NCI-H345 (cell line): ENCODE measurements at places on chromosomes 6 and 20.

DNA sequence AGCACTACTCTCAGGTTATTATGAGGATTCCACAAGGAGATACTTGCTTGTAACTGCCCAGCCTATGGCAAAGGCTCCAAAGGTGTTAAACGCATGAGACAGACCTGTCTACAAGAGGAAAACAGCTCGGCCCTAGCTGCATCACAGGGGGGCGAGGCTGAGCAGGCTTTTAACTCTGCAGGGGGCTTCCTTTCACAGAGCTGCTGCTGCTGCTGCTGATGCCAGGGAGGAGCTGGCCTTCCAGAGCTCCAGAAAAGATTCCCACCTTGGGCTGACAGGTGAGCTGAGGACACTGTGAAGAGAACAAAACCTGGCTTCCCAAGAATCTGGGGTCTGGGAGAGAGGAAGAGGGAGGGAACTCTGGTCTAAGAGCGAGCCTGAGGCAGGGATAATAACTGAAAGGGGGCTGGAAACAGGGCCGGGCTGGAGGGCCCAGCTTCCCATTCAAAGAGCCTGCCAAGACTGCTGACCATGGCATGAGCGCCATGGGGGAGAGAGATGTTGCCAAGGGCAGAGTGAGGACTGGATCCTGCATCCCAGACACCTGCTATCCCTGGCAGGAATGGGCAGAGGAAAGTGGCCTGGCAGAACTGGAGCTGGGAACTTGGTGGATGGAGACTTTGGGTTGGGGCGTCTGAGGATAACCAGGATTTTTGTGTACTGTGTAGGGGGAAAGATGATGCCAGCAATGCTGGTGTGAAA, 211.1 kb upstream of the LRFN2 start:
- DNase-seq: peak; percentile 15

DNA sequence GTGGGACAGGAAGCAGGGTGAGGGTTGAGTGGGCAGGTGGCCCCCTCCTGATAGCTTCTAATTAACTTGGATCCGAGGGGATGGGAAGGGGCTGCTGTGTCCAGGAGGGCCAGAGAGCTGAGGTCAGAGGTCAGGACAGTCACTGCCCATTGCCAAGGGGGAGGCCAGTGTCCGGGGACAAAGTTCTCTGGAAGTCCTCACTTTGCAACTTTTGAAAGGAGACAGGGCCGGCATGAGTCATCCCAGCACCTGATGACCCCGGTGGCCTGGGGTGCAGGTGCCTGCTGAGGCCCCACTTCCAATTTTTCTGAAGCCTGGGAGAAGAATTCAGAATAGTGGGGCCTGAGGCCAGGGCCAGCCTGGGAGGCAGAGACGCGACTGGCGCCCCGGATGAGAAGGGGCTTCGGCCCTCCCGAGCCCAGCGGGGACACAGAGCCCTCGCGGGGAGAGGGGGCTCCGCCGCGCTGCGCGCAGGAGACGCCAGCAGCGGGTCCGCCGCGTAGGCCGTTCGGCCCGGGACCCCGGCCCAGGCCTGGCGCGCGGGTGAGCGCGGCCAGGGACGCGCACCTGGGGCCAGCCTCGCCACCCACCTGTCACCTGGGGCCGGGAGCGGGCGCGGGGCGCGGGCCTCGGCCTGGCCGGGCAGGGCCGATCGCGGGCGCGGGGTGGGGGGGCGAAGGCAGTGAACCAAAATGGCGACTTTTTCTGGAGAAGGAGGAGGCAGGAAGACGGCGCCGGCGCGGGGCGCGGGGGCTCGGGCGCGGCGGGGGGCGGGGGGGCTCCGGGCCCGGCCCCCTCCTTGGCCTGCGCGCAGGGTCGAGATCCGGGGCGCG, 586 bp downstream of the ZNF512B start:
- DNase-seq: no peak

GRCh38 chr6:137823826-137824555, 43.1 kb upstream of the TNFAIP3 start:
- DNase-seq: peak; percentile 47

DNA sequence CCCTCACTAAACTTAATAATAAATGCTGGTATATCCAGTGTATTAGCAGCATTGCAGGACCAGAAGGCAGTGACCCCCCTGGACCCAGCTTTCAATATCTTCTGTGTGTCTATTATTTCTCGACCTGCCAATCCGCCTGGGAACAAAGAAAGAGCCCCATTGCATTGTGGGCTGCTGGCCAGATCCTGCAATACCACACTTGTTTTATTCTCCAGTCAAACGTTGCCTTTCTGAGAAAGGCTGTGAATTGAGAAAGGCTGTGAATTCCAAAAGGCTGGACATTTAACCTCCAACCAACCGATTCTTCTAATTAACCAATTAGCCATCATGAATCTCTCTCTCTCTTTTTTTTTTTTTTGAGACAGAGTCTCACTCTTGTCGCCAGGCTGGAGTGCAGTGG, 1.5 kb upstream of the MTO1 start:
- no peak for DNase-seq

DNA sequence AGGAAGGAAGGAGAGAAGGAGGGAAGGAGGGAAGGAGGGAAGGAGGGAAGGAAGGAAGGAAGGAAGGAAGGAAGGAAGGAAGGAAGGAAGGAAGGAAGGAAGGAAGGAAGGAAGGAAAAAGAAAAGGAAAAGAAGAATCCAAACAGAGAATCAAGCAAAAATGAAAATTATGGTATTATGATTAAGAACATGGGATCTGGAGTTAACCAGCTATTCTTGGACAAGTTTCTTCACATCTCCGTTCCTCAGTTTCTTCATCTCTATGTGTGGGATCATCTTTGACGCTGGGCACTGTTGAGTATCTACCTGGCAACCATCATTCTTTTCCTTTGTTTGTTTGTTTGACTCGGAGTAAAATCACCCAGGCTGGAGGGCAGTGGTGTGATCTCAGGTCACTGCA, 71.6 kb downstream of the ZNF217 start:
- no peak for DNase-seq

DNA sequence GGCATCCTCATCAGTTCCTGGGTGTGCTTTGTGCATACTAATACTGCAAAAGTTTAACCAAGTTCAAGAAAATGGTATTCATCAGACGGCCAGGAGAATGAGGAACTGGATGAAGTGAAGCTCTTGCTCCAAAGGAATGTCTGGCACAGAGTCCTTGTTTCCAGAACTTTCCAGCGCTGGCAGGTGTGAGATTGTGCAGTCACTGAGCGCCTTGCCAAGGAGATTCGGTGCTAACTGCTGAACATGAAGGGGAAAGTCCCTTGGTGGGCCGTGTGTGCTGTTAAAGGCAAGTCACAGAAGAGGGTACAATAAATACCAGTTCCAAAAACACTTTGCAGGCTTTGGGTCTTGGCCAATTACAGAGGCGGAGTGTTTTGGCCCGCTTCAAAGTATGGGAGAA, 262.3 kb upstream of the SOX4 start:
- DNase-seq: no peak

- no peak for DNase-seq
These were observed 8.7 kb downstream of the ZMYND8 start for GRCh38 chr20:47347661-47348435.

GRCh38 chr6:46039646-46040045, 24.0 kb upstream of the CLIC5 start:
- DNase-seq: no peak

GRCh38 chr6:48183811-48184605, 73.0 kb upstream of the PTCHD4 start:
- DNase-seq: no peak

- no peak for DNase-seq
These were observed 83.0 kb upstream of the CITED2 start for GRCh38 chr6:139457476-139457875.

DNA sequence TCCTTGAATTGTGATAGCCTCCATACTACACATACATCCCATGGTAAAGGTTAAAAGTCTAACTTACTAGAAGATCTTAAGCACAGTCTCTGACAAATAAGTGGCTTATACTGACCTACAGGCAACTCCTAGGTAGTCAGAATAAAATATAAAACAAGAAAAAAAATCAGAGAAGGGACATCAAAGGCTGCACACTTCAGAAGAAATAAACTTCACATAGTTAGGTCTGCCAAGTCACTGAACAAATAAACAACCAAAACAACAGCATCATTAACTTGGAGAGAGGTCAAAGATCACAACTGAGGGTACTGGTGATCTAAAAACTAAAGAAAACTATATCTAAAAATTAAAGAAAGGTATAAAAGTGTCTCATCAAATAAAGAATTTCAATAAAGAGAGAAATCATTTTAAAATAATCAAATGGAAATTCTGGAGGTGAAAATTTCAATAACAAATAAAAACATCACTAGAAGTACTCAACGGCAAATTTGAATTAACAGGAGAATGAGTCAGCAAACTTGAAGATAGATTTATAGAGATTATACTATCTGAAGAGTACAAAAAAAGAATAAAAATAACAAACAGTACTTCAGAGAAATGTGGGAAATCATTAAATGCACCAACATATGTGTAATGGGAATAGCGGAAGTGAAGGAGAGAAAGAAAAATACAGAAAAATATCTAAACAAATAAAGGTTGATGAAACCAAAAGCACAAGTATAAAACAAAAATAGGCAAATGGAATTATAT, 88.0 kb upstream of the UST start:
- no peak for DNase-seq

DNA sequence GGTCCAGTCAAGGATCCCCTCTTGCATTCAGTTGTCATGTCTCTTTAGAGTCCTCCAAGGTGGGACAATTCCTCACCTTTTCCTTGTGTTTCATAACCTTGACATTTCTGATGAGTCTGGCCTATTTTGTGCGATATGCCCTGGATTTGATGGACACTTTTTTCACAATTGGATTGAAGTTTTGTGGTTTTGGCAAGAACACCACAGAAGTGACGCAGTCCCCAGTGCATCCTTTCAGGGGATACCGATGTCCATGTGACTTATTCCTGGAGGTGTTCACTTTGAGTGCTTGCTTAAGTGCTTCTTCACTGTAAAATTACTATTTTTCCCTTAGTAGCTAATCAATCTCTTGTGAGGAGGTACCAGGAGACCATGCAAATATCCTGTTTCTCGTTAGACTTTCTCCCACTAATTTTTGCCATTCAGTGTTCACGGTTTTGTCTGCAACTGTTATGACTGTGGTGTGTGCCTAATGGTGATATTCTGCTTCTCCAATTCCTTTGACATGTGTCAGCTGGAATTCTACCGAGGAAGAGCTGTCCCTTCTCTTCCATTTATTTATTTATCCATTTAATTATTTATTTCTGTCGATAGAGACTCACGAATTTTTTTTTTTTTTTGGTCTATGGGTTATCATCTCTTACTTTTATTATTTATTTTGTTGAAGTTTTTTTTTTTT, 30.8 kb downstream of the BPIFB4 start:
- DNase-seq: no peak

DNA sequence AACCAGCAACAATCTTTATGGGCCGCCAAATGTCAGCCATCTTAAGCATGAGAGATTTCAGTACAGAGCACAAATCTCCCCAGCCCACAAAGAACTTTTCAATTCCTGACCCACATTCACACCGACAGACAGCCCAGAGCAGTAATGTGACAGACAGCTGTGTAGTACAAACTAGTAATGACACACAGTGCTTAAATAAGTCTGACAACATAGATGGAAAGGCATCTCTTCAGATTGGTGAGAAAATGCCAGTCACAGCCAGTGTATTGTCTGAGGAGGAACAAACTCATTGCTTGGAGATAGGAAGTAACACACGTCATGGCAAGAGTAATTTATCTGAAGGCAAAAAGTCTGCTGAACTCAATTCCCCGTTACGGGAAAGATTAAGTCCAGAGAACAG, 36.0 kb downstream of the KIZ start:
- no peak for DNase-seq

DNA sequence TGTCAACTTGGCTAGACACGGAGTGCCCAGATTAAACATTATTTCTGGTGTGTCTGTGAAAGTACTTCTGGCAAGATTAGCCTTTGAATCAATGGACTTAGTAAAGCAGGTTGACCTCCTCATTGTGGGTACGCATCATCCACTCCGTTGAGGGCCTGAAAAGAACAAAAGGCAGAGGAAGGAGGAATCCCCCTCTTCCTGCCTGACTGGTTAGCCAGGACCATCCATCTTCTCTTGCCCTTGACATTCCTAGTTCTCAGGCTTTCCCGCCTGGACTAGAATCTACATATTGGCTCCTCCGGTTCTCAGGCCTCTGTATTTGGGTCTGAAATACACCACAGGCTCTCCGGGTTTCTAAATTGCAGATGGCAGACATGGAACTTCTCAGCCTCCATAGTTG, 74.0 kb upstream of the POPDC3 start:
- DNase-seq: no peak

DNA sequence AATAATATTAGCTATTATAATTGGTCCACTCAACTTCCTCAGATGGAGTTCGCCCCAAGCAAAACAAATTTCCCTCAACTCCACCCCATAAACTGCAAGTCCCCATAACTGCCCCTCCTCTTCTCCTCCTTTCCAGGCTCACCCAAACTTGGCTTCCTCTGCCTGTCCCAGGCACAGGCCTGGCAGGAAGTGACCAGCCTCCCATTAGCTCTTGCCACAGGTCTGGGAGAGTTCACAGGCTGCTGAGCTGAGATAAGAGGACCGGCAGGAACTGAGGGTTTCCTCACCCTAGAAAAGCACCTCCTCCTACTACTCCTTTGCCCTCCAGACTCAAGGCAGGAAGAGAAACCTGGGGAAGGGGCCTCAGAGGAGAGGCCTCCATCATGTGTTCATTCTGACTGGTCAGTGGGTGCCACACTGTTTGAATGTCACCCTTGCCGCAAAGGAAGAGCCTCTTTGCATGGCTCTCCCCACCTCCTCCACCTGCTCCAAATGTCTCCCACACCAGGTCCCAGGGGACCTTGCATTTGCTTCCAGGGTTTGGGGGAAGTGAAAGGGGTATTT, 24.5 kb upstream of the SMIM29 start:
- no peak for DNase-seq

GRCh38 chr6:133999305-133999704, 46.3 kb downstream of the TBPL1 start:
- no peak for DNase-seq

- DNase-seq: no peak
These were observed 120.0 kb upstream of the RREB1 start for GRCh38 chr6:6987749-6988148.

DNA sequence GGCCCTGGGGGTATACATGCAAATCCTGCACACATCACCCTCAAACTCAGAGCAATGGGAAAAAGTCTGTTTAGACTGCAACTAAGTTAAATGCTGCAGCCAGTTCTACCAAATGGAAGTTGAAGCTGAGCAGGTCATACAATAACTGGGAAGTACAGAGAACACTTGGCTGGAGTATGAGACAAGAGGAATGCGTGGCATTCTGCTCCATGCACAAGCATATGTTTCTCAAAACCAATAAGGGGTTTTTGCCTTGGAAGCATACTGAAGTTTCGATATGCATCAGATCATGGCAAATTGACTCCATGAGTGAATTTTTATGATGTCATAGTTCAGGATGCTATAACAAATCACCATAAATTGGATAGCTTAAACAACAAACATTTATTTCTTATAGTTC, 193.8 kb downstream of the COL12A1 start:
- no peak for DNase-seq

DNA sequence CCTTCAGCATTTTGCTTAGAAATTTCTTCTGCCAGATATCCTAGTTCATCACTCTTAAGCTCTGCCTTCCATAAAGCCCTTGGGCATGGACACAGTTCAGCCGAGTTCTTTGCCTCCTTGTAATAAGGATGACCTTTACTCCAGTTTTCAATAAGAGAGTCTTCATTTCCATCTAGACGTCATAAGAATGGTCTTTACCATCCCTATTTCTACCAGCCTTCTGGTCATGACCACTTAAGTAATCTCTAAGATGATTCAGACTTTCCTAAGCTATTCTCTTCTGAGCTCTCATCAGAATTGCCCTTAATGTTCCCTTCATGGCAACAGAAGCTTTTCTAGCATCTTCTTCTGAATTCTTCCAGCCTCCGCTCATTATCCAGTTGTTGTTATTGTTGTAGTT, 126.1 kb downstream of the TFAP2C start:
- no peak for DNase-seq
